ENCODE measurements at places on chromosomes 16 and 17.

DNA sequence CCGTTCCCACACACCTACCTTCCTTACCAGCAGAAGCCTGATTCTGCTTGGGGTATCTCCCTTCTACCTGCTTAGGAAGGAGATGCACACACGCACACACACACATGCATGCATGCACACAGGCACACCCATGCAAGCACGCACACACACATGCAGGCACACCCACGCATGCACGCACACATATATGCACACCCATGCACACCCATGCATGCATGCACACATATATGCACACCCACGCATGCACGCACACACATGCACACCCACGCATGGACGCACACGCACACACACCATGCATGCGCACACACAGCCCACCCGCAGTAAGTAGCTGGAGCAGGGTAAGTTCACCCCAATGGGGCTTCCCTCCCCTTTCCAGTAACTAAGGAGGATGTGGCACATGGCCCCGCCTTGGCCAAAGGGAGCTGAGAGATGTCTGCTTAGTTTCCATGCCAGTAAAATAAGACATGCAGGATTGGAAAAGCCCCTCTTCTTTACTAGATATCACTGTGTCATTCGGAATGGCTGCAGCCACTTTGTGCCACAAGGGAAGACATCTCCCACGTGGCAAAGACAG, 33.7 kb downstream of the ADCY9 start:
- no peak for DNase-seq

- DNase-seq, result no peak
These were observed 1993.1 kb downstream of the TP53TG3F start for GRCh38 chr16:35452471-35452870.

GRCh38 chr17:40179923-40180659, 2.8 kb downstream of the RAPGEFL1 start:
- no peak for DNase-seq

- DNase-seq, result no peak
These were observed 6.9 kb upstream of the MAPK7 start for GRCh38 chr17:19371259-19372010.

GRCh38 chr17:2801841-2802240, 5.6 kb downstream of the RAP1GAP2 start:
- no peak for DNase-seq

- no peak for DNase-seq
These were observed 38.9 kb downstream of the ZNF750 start for GRCh38 chr17:82800885-82801284.

GRCh38 chr17:57626520-57627210, 118.4 kb downstream of the CCDC182 start:
- DNase-seq, result no peak

- no peak for DNase-seq
These were observed 9.1 kb downstream of the IGFBP4 start for GRCh38 chr17:40452216-40452787.

- no peak for DNase-seq
These were observed 2.6 kb upstream of the ATP2A3 start for GRCh38 chr17:3966720-3967363.

DNA sequence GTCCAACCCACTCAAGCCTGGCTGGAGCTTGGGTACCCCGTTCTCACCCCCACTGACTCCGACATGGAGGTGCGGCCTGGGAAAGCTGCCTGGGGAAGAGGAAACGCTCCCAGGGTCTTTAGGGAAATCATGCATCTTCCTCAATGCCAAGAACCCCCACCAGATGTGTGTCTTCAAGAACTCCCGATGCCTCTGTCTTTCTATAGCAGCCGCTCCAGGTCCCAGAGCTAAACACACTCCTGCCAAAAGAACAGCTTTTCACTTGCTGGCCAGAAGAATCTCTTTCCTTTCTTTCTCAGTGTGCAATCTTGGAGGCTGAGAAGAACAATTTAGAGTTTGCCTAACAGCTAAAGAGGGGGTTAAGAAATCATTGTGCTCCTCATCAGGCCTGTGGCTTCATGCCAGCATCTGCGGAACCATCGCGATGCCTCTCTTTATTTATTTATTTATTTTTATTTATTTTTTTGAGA, 41.1 kb upstream of the MTSS2 start:
- DNase-seq, result no peak

DNA sequence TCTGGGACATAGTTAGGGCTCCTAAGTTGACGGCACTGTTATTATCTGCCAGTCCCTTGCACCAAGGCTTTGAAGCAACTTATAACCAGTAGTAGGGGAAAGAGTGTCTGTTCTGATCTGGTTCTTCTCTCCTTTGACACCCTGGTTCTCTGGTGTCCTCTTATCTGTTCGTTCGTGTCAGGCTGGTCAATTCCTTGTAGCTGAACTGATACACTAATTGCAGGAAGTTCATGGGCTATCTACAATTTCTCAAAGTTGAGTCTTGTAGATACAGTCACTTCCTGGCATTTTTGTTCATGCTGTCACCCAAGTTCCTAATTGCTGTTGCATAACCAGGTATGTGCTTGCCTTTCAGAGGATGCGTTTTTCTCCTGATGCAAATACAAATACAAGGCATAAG, 17.3 kb upstream of the MYO1D start:
- DNase-seq, result no peak

DNA sequence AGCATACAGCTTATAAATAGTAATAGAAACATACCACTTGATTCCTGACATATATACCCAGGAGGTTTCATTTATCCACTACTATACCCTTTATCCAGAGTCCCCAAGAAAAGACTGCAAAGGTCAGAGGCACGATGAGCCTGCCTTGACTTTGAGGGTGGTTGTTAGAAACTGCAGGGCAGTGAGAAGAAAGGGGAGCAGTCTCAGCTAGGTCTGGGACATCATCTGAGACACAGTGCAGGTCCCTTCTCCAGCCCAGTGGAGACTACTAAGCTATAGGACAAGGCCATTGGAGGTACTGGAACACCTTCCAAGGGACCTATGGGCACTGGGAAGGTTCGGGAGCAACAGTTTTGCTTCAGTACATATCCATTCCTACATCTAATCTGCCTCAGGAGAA, 20.2 kb upstream of the TEKT3 start:
- no peak for DNase-seq

DNA sequence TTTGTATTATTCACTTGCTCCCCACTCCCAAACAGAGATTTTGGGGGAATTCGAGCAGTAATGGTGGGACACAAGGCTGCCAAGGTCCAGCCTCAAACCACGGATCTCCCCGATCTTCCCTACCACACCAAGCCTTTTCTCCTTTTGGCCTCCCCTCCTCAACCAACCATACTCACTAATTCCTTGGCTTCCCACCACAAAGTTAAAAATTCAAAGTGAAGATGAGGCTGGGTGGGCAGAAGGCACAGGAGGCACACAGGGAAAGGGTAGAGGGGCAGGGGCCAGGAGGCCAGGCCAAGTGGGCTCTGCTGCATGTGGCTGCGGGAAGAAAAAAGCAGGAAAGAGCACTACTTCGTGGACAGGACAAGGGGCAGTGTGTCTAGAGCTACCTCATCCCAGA, 15.2 kb downstream of the HOXB4 start:
- DNase-seq, result no peak

DNA sequence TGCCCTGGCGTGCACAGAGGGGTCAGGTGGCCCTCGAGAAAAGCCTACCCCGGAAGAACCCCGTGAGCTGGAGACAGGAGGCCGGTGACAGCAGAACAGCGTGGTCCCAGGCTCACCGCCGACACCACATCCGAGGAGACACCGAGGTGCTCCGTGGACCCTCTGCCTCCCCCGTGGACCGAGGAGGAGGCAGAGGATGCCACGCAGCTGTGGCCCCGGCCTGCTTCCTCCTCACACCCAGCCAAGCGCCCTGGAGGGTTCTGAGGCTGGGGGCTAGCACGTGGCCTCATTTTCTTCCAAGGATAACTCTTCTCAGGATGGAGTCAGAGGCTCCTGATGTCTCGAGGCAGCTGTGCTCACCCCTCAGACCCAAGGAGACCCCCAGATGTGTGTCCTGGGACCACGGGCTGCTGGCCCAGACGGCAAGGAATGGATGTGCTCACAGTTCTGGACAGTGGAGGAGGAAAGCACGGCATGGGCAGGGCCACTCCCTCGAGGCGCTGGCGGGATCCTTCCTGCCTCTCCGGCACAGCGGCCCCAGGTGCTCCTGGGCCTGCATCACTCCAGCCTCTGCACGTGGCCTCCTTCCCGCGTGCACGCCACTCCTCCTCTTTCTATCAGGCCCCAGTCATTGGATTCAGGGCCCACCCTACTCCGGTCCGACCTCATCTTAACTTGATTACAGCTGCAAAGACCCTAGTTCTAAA, 4.4 kb upstream of the PVALEF start:
- no peak for DNase-seq

DNA sequence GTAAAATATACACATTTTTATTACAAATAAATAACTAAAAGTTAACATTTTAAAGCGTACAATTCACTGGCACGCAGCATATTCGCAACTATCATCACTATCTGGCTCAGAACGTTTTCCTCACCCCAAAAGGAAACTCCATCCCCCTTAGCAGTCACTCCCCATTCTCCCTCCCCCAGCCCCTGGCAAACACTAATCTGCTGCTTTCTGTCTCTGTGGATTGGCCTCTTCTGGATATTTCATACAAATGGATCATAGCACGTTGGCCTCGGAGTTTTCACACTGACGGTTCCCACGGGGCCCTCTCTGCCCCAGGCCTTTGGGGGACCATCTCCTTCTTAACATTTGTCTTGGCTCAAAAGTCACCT, 64.6 kb downstream of the RTN4RL1 start:
- DNase-seq, result no peak

DNA sequence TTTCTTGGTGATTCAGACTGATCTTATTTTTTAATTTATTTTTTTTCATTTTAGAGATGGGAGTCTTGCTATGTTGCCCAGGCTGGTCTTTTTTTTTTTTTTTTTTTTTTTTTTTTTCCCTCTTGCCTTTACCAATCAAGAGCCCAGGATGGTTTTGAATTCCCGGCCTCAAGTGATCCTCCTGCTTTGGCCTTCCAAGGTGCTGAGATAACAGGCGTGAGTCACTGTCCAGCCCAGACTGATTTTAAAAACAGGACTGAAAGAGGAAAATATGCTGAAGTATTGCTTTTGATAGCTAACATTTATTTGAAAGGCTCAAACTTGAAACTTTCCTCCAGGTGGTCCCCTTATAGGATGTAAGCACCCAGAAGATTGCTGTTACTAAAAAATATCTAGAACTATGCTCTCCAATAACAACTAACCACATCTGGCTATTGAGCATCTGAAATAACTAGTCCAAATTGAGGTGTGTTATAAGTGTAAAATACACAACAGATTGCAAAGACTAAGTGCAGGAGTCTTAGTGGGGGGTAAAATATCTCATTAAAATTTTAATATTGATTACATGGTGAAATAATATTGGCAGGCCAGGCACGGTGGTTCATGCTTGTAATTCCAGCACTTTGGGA, 15.8 kb upstream of the BRIP1 start:
- no peak for DNase-seq

DNA sequence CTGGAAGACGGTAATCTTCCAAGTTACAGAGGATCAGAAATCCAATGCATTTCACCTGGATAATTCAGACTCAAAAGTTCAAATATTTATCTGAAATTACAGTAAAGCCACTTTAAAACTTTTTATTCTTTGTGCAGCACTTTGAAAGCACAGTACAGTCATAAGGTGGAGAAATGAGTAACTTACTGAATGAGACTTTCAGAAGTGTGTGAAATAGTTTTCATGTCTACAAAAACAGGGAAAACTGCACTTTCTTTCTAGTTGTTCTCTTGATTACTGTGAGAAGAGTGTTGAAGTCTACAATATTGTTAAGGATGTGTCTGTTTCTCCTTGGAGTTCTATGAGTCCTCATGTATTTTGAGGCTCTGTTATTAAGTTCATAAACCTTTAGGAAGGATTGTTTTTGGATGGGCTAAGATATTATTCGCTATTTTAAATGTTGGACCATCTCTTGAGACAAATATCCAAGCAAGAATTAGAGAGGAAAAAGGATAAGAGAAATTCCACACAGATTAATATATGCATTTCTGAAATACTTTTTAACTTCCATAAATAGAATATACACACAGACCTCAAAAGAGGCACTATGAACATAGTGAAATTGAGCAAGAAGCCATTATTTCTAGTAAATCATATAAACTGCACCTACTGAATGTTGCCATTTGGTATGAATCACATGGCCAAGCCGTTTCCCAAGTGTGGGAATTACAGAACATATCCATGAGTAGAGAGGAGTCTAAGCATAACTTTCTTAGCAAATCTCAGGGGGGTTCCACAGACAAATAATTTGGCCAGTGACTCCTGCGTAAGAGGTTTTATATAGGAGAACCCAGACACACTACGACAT, 83.6 kb upstream of the PLEKHM1 start:
- no peak for DNase-seq
